ENCODE measurements at places on chromosomes 5 and 9. TPM values are rescaled to one million over a fixed set of nuclear protein-coding genes. Genes with fewer than 3 reads are reported as not detected.

Gene HSPA5
- 124 TPM for polyA plus RNA-seq

DNA sequence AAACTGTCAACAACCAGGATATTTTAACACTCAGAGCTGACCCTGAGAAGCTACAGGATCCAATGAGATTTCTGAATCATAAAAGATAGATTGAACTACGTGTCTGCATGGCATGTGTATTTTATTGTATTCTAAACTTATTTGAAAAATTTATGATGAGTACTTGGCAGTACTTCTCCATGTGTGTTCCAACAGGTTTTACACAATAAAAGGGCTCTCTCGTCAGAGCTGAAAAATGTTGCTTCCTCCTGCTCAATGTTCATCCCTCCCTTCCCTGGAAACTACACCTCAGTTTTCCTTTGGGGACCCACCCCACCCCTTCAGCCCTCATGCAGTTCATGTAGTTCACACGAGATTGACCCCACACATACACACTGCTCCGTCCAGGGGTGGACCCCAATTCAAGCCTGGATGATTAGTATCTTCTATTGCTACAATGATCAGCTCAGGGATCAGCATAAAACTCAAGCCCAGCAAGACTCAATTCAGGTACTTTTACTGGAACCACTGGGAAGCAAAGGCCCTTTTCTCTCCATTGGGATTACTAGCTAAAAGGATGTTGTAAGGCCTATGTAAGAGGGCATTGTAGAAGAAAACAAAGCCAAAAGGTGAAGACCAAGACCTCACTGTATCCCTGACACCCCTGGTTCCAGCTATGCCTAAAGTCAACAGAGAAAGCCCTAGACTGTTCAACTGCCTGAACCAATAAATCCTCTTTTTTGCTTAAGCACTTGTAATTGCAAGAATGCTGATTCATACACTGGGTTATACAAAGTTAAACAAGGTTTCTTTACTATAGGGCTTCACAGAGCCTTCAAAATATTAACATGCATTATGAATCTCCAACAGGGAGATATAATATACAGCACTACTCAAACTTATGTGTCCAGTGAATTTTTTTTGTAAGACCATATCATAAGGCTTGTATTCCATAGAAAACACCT is 112.6 kb downstream of the SAXO1 start:
- DNase-seq = no peak

DNA sequence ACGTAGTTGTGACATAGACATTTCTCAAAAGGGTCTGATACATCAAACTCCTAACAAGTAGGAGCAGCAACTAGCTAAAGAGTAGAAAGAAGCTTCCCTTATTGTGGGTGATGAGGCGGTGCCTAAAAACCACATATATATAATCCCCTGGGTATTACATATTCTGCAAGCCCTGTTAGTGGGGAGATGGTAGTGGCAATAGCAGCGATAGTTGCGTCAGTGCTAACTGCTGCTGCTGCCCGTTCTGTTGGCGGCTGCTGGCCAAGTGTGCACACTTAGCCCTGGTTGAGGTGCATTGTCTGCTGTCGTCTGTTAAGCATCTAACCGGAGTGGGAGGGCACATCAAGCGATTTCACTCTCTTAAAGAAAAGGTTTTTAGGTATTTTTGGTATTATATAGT is 35.8 kb downstream of the VLDLR start:
- DNase-seq = no peak

- DNase-seq = no peak
Measured at GRCh38 chr9:26746357-26747072, 146.1 kb downstream of the CAAP1 start.

DNA sequence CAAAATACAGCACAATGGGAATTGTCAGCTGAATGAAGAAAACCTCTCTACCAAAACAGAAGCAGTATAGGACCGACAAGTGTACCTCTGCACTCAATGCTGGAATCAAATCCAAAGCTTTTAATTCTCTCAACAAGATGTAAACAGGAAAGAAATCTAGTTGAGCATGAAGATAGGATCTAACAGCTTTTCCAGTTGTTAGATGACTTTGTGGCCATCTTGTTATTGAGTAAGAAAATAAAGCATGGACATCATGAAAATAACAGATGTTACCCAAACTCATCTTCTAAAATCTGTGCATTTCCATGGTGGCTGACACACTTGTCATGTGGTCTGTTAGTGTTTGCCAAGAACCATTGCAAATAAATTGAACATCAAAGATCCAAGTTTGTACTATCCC is 34.7 kb downstream of the SREK1 start:
- DNase-seq = no peak

Gene ACOT12
- polyA plus RNA-seq = 0.22 TPM

- no peak for DNase-seq
Measured at GRCh38 chr5:100566382-100567141, 31.4 kb downstream of the FAM174A start.

- DNase-seq = no peak
Measured at GRCh38 chr5:120907953-120908352, 443.9 kb downstream of the PRR16 start.

Gene OR5C1
- not detected for polyA plus RNA-seq

- no peak for DNase-seq
Measured at GRCh38 chr5:137734331-137734730, 1.6 kb downstream of the KLHL3 start.

DNA sequence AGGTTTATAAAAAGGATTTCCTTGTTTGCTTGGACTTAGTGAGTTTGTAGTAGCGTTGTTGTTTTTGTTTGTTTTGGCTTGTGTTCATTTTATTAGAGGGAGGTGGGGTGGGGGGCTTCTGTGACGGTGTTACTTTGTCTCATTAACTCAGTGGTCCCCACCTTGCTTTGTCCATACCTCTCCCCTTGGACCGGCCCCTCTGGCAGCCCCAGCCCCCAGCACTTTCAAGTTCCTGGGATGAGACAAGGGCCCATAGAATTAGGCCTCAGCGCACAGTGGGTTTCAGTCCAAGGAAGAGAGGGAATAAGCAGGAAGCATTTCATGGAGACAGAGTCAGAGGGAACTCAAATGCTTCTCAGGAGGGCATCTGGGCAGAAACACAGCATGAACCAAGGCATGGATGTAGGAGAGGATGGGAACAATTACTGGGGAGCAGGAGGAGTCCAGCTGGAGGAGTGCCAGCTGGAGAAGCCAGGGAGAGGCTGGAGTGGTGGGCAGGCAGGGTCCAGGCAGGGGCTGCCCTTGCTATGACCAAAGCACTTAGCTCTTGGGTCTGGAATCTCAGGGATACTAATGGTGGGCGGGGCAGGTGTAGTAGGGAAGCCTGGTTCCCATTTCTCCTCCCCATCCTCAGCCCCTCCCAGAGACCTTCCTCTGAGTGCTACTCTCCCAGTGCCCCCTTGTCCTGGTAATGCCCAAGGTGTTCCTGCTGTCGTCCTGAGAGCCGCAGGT is 23.5 kb upstream of the ENHO start:
- no peak for DNase-seq

Gene SPINK6
- not detected for polyA plus RNA-seq

Gene NKD2
- polyA plus RNA-seq = 2.4 TPM

Gene GPR151
- not detected for polyA plus RNA-seq

GRCh38 chr9:14051419-14051818 is 262.5 kb downstream of the NFIB start:
- no peak for DNase-seq

Gene NR6A1
- polyA plus RNA-seq = 1.1 TPM

DNA sequence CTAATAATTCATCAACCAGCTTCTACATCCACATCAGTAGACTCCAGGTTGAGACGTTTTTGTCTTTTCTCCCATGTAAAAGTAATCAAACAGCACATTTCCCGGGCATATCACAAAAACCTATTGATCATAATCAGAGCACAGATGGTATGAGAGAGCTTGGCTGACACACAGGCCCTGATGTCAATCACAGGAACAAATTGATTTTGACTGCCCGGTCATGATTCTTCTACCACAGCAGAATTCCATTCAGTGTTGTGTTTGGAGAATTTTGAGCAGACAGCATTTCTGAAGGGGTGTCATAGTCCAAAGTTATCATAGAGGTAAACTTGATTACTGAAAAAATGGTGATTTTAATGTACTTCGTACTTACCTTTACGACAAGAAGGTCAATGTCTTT is 351.1 kb downstream of the ZSWIM6 start:
- no peak for DNase-seq

Gene SVEP1
- polyA plus RNA-seq = 16.9 TPM

GRCh38 chr9:112252194-112252593 is 77.1 kb upstream of the SUSD1 start:
- DNase-seq = no peak

- DNase-seq = no peak
Measured at GRCh38 chr9:68505681-68506409, 34.8 kb downstream of the TMEM252 start.

Gene DMRTA1
- 0.08 TPM for polyA plus RNA-seq

Gene FOXD4L4
- polyA plus RNA-seq = not detected

DNA sequence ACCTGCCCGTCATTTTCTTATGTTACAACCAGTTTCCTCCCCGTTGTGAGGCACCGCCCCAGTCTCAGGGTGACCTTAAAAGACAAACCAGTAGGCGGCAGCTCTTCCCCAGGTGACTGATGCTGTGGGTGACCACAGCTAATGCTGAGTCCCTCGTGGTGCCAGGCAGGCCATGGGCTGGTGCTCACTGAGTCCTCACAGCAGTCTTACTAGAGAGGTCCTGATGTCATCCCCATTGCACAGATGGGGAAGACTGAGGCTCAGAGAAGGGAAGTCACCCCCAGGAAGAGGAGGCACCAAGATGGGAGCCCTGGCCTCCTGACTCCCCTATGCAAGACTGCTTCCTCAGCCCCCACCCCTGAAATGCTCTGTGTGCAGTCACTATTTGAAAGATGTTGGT is 978 bp downstream of the CFAP157 start:
- DNase-seq = no peak

Gene MLANA
- polyA plus RNA-seq = 0.80 TPM

DNA sequence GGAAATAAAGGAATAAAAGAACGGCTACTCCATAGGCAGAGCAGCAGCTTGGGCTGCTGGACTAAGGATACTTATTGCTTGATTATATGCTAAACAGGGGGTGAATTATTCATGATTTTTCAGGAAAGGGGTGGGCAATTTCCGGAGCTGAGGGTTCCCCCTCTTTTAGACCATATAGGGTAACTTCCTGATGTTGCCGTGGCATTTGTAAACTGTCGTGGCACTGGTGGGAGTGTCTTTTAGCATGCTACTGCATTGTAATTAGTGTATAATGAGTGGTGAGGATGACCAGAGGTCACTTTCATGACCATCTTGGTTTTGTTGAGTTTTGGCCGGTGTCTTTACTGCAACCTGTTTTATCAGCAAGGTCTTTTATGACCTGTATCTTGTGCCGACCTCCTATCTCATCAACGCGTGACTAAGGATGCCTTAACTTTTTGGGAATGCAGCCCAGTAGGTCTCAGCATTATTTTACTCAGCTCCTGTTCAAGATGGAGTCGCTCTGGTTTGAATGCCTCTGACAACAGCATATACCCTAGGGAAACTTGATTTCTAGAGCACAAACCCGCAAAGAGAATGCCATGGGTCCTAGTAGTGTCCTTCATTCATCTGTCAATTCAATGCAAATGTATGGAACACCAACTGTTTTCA is 47.8 kb upstream of the PWWP2A start:
- DNase-seq = no peak

Gene FCHO2
- 15.9 TPM for polyA plus RNA-seq

Gene PNPLA7
- 3.6 TPM for polyA plus RNA-seq

GRCh38 chr9:108600896-108601295 is 254.9 kb downstream of the ACTL7B start:
- DNase-seq = no peak

- DNase-seq = no peak
Measured at GRCh38 chr5:52504584-52505240, 283.0 kb upstream of the ITGA1 start.

- no peak for DNase-seq
Measured at GRCh38 chr5:118208031-118208453, 780.3 kb downstream of the DTWD2 start.

DNA sequence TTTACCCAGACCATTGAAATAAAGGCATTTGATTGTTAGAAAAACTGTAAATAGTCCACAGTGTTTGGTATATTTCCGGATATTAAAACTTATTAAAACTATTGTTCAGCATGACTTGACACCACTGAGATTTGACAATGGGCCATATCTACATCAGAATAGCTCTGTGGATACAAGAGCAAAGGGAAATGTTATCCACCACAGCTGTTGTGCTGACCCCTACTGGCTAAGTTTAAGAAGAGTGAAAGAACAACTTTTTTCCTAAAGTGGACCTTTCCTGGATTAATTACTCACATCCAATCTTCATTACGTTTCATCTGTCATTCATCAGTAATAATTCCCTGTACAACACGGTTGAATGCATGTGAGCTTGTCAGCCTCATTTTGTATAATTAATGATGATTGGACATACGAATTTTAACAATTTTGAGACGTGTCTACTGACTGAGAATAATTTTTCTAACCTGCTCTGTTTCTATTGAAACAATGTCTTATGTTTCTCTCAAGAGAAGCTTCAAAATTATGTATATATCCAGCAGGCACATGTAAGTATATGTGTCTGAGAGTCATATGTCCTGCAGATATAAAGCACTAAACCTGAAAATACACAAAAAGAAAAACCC is 1952.6 kb downstream of the MAT2B start:
- DNase-seq = no peak

DNA sequence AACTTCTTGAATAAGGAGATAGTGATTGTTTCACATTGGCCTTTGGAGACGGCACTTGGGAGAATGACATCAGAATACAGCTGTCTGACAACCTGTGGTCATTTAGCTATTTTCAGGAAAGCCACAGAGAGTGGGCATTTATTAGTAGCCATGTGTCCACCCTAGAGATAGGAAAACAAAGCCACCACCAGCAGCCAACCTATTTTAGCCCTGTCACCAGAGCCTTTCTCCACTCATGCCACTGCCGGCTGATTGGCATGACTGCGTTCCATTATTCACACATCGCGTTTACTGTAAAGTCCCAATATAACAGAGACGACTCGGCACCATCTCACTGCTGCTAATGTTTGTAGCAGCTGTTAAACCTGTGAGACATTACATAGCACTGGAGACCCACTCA is 330.1 kb downstream of the NDUFS4 start:
- no peak for DNase-seq

- DNase-seq = no peak
Measured at GRCh38 chr5:28807195-28807729, 1768.9 kb upstream of the CDH9 start.

Gene SMIM33
- not detected for polyA plus RNA-seq

Gene SPINK4
- polyA plus RNA-seq = not detected

DNA sequence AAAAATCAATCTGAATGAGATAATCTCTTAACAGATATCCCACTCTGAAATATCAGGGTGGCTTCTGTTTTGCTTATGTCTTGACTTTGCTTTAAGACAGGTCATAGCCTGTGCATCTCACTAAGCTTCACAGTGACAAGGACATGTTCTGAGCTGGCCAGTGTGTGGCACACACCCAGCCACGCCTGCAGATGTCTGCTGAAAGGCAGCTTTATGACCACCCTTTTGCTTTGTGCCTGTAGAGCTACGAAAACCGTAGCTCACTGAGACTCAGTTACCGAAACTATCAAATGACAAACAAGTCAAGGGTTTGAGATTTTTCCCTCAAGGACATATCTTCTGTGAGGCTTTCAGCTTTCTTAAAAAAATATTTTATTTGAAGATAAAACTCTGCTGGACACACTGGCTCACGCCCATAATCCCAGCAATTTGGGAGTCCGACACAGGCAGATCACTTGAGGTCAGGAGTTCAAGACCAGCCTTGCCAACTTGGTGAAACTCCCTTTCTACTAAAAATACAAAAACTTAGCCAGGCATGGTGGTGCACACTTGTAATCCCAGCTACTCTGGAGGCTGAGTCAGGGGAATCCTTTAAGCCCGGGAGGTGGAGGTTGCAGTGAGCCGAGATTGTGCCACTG is 233.2 kb downstream of the SPATA31A1 start:
- no peak for DNase-seq
